ENCODE measurements at places on chromosomes 5 and 9.

- DNase-seq: peak; percentile 58
Observed at GRCh38 chr5:172288465-172288864, 4.9 kb upstream of the UBTD2 start.

DNA sequence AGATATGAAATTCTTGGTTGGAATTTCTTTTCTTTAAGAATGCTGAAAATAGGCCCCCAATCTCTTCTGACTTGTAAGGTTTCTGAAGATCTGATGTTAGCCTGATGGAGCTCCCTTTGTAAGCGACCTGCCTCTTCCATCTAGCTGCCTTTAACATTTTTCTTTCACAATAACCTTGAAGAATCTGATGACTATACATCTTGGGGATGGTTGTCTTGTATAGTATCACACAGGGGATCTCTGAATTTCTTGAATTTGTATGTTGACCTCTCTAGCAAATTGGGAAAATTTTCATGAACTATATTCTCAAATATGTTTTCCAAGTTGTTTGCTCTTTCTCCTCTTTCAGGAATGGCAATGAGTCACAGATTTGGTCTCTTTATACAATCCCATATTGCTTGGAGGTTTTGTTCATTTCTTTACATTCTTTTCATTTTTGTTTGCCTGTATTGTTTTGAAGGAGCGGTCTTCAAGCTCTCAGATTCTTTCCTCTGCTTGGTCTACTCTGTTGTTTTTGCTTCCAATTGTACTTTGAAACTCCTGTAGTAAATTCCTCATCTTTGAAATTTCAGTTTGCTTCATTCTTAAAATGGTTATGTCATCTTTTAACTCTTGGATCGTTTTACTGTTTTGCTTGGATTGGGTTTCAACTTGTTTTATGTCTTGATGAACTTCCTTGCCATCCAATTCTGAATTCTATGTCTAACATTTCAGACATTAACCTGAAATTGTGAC lies 245.2 kb upstream of the TARS1 start:
- DNase-seq: peak; percentile 65

GRCh38 chr9:109311286-109311685 lies 9.6 kb downstream of the EPB41L4B start:
- DNase-seq: peak; percentile 29

DNA sequence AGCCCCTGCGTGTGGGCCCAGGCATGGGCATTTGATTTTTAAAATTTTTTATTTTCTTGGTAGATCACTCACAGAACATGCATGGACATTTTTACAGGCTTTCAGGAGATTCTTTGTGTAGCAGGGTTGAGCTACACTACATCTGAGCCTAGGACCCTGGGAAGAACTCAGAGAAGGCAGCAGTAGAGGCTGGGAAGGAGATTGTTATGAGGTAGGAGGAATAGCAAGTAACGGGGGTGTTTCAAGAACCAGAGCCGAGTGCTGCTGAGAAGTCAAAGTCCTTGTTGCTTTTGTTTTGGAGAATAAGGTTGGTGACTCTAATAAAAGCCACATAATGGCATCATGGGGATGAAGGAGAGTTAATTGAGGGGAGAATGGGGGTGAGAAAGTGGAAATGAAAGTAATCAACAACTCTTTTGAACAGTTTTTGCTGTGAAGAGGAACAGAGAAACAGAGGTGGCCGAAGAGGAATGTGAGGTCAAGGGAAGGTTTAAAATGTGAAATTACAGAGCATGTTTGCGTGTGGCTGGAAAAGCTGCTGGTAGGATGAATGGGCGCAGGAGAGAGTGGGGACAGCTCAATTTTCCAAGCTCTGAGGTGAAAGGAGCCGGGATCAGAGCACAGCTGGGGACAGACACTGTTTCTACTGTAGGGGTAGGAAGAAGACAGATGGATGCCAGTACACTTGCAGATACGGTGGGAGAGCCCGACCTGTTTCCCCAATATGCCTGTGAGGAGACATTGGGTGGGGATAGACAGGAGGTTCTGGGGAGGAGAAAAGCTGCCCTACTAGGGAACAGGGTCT lies 4.7 kb upstream of the PDLIM7 start:
- no peak for DNase-seq

DNA sequence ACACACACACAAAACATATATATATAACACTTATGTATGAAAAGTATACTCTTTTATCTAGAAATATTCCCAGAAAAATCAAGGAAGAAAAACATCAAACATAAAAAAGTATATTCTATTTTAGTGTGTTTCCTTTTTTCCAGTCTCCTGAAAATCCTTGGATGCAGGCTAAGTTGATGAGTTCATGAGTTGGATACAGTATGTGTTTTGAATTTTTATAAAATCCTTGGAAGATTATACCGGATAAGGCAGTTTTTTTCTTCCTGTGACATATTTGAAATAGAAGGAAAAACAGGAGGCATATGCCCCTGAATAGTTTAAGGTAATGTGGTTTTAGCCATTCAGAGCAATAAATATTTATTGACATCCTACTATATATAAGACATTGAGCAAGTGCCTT lies 203.6 kb downstream of the SNX18 start:
- DNase-seq: no peak
